AG09309 (cell line): ENCODE measurements at places on chromosomes 6 and 20.

- DNase-seq: no peak
Measured at GRCh38 chr6:108920751-108921150, 72.5 kb downstream of the ARMC2 start.

DNA sequence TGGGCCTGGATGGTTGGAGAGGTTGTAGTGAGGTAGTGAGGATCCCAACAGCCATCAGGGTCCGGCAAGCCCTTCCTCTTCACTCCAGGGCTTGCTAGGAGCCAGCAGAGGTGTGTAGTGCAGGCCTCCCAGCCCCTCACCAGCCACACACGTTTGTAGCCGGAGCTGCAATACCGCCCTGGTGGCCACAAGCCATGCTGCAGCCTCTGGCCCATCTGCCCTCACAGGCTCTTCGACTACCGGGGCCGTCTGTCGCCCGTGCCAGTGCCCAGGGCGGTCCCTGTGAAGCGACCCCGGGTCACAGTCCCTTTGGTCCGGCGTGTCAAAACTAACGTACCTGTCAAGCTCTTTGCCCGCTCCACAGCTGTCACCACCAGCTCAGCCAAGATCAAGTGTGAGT lies 36.4 kb downstream of the EIF2S2 start:
- no peak for DNase-seq

DNA sequence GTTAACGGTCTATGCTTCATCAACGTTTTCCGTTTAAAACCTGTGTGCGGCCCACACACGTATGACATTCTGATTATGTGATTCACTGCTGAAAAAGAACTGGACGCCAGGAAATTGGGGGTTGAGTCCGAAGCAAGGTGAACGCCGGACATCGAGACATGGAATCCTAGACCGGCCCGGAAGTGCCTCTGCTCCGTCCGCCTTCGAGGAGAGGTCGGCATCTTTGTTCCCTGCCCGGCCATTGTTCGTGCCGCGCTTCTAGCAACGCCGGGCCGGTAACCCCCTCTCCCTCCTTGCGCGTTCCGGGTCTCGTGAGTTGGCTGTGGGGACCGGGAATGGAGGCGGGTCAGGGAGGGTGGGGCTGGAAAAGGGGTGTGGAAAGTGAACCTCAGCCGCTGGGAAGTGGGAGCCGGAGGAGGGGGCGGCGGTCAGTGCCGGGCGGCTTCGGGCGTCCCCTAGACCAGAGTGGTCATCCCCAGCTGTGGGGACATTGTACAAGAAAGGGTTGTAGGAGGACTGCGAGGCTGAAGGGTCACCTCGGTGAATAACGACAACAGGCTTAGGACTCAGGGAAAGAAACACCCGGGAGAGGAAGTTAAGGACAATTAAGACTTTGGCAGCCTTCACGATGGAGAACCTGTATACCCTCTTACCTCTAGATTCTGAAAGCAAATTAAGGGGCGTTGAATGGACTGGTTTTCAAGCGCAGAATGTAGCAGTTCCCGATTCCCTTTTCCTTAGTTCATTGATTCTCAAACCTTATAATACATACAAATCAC lies at the start of gene ZSCAN9:
Gene ZSCAN9, plus strand, starts transcription at position 220 of the 779 bp plus-strand sequence. CDS start 1,810 bp downstream, outside the sequence.
- peak; percentile 33 for DNase-seq

DNA sequence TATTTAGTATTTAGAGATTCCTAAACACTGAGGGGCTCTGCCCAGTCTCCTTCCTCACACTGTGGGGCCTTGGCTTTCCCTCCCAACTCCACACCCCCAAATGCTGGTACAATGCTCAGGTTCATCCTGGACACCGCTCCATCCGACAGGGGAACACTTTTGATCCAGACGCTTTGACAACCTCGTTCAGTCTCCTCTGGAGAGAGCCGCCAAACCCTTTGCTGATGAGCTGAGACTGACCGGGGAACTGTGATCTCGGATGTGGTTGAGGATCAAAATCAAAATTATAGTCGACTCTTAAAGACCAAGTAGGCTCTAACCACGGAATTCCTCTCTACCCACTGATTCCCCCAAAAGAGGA lies 38.8 kb upstream of the HLA-E start:
- DNase-seq: no peak

- DNase-seq: no peak
Measured at GRCh38 chr20:25087186-25087929, 5.4 kb upstream of the VSX1 start.

GRCh38 chr20:50471231-50471630 lies 39.0 kb upstream of the PTPN1 start:
- no peak for DNase-seq

- DNase-seq: no peak
Measured at GRCh38 chr6:136696783-136697364, 95.4 kb downstream of the MAP3K5 start.

- DNase-seq: no peak
Measured at GRCh38 chr20:36836591-36837269, 39.2 kb upstream of the TLDC2 start.

DNA sequence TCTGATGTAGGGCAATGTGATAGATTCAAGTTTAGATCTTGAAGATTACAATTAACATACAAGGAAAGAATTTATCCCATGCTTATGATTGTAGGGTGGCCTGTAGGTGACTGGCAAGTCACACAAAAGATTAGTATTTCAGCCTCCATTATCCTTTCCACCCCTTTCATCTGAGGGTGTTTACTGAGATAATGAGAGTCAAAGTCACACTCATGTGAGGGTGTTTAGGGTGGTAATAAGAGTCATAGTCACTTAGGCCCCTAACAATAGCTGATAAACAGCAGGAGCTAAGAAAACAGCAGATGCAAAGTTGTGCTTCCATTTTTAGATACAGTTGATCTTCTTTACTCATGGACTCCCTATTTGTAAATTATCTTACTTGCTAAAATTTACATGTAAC lies 11.4 kb downstream of the FAM184A start:
- DNase-seq: no peak

GRCh38 chr6:153613719-153614455 lies 425.2 kb upstream of the OPRM1 start:
- DNase-seq: no peak

DNA sequence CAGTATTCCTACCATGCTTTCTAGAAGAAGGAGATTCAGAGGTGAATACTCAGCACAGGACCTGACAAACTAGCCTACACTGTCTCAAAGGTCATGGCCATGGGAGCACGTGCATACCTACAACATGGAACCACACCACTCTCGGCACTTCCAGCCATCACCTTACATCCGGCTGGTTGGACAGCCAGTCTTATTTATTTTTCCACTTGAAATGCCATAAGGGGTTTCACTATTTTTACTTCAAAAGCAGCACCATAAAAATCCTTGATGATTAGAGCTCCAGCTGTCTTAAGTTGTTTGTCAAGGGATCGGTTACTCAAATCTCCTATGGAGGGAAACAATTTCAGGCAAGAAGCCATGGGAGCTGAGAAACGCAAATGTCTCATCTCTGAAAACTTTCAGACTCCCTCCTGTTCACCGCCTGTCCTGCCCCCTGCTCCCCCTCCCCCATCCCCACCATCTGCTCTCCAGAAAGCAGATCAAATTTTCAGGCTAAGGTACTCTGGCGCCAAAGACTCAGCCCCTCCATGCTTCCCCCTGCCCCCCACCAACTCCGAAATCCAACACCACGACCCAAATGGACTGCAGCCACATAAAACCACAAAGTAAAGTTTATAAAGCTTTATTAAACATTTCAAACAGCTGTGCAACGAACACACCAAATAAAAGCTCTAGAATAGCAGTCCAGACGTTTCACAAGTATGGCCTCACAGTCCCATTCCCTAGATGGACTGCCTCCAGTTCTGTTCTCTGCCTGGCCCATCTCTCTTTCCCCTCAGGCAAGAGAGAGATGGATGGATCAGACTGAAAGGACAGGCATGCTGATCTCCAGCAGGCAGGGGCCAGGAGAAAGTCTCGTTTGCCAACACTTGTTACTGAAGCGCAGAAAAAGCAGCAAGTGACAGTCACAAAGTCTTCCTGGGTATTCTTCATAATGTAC lies 4.0 kb upstream of the NNAT start:
- DNase-seq: no peak

DNA sequence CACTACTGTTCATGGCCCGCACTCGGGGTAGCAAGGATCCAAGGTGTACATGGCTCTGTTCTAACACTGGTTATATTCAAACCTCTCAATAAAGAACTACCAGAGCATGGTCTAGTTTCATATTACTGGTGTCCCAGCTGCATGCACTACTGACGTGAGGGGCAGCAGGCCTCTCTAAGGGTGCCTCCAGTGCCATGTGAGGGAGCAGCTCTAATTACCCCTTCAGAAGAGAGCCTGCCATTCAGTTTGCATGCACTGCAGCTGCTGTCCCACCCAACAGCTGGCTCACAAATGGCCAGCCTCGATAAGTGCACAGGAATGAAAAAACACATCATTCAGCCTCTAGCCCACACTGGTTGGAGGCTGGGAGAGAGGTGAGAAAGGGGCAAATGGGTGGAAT lies 85.2 kb downstream of the SMLR1 start:
- no peak for DNase-seq
